AG09319 (cell line): ENCODE measurements at places on chromosomes 6 and 20.
A peak's percentile ranks its signal among the peaks of the same experiment; 100 is the strongest.

DNA sequence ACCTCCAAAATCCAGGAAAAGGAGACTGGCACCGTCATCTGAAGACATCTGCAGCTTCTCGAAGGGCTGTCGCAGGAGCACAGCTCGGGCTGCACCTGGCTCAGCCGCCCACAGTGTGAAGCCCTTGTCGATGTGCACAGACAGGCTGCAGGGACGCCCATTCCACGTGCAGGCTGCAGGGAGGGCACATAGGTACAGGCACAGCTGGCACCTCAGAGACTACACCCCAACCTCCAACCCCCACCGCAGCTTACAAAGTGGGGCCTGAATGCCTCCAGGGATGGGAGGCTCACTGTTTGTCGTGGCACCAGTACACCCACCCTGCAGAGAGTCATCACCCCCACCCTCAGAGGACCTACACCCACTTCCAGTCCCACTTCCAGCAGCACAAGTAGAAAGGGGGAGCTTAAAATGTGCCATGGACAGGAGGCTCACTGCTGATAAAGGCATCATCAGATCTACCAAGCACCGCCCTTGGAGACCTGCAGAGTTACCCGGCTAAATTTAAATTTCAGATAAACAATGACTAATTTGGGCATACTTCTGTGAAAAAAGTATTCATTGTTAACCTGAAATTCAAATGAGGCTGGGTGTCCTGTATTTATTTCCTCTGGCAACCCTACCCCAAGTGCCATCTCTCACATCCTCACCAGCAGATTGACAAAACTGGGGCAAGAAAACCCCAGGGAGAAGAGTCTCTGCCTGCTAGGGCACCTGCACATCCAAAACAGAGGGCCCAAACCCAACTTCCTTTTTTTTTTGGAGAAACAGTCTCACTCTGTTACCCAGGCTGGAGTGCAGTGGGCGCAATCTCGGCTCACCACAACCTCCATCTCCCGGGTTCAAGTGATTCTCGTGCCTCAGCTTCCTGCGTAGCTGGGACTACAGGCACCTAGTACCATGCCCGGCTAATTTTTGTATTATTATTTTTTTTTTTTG lies 7.7 kb upstream of the CDK5RAP1 start:
- no peak for DNase-seq

DNA sequence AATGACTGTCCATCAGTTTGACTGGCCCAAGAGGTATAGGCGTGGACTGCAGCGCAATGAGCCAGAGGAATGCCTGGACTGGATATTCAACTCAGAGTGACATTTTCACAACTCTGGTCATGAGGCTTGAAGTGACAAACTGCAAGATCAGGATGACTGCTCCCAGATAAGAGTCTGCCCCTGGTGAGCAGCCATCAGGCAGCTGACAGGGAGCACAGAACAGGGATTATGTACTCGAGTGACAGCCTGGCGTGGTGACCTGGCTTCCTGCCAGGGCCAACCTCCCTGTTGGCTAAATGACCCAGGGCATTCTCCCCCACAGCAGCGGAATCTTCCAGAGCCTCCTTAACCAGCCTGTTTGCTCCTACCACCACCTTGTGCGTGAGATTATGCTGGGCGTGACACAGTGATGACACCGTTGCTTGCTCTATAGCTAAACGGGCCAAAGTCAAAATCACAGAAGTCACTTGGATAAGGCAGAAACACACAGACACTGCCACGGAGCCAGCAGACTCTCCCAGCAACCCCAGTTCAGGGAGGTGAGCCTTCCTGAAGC lies 209.1 kb upstream of the JARID2 start:
- DNase-seq: no peak

DNA sequence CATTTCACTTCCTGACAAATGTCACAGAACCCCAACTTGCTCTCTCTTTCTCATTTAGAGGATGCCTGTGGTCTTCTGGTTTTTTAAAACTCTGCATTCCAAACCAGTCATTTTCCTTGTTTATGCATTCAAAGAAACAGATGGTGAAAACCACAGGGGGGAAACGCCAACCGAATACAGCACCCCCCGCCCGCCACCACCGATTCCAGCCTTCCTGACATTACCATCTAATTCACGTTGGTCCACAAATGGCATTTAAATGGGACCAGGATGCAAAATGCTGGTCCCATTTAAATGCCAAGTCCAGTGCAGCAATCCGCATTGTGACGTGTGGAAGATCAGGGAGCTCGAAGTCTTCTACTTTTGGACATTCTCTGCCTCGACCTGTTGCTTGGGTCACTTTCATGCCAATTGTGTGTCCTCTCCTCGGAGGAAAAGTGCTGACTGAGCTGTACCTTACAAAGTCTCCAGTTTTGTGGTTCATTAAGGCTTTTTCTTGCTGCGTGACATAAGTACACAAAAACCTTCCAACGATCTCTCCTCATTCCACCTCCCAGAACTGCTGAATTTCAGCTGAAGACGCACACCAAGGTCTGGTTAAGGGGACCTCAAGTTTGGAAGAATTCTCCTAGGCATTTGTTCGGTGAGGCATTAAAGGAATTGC lies 35.8 kb downstream of the NEDD9 start:
- DNase-seq: peak; percentile 58

DNA sequence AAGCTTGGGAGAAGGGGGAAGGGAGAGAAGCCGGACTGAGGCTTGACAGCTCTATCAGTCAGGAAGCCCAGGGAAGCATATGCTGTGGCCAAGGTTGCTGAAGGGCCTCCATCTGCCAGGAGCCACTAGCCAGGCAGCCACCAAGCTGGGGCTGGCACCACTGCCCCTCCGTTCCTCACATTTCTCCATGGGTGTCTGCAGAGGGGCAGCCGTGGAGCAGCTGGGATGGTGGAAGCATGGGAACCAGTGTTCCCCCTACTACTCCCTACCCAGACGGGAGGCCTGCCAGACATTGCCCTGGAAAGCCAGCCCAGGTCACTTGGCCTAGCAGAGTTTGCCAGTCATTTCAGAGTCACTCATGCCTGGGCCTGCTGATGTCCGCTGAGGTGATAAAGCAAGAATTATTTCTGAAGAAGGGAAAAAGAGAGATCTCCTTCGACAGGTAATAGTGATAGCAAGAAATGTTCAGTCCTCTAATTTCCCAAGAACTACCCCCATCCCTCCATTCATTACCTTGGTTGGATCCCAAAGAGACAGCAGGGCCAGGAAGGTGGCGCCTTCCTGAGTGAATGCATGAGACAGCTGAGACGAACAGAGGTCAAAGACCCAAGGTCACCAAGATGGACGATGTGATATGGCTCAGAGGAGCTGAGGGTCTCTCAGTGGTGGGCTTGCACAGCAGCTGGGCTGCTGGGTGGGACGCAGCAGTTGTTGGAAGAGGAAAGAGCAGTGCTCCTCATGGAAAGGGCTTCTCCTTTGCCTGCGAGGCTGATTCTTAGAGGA lies 21.9 kb downstream of the SNPH start:
- DNase-seq: no peak

DNA sequence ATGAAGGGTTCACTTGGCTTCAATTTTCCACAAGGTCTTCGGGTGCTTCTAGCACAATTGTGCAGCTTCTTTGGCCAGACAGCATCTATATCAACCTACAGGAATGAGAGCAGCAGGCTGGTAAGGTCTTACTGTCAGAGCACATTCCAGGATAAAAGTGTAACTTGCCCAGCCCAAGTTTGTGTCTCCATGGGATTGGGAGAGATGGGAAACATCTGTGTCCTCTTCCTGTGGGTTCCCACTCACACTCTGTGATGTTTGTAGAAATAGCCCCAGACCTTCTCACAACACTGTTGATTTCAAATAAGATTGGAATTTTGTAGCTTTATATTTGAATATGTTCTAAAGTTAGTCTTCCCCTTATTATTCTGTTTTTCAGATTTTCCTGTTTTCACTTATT lies 83.4 kb upstream of the RGS17 start:
- no peak for DNase-seq

DNA sequence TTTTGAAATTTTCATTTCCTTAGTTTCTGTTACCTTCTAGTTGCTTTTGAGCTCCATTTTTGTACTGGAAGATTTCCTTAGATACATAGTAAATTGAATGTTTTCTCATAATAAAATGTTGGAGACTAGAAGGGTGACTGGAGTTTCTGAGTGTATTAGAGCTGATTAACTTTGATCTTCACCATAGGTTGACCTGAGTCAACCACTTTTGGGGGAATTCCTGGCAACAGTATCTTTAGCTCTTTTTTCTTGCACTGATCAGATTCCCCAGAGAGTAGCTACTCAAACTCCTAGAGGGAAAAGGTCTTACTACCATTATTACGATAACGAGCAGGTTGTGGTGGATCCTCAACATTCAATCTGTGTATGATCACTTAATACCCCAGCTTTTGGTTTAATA lies 72.7 kb downstream of the KHDC1L start:
- no peak for DNase-seq

DNA sequence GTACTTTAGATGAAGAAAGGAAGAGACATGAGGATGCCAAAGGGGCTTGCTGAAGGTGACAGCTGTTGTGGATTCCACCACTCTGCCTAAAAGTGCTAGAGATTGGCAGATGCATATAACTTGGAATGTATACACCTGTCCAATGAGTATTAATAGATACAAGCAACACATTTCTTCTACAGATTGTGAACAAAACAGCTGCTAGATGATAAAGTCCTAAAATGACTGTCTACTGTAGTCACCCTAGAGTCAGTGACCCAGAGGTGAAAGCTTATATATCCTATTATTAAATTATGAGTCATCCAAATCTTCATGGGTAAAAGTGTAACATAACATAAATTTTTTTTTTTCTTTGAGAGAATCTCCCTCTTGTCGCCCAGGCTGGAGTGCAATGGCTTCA lies 5.2 kb downstream of the RNF217 start:
- DNase-seq: no peak

- no peak for DNase-seq
Observed at GRCh38 chr20:32968478-32969241, 35.6 kb downstream of the SUN5 start.

GRCh38 chr6:75280131-75280855 lies 4.3 kb downstream of the TMEM30A start:
- no peak for DNase-seq

- DNase-seq: no peak
Observed at GRCh38 chr6:18262702-18263417, 1.5 kb downstream of the DEK start.

- DNase-seq: no peak
Observed at GRCh38 chr6:116461932-116462885, 1.0 kb downstream of the CALHM6 start.

- DNase-seq: no peak
Observed at GRCh38 chr20:46251211-46251673, 57.1 kb downstream of the CDH22 start.

DNA sequence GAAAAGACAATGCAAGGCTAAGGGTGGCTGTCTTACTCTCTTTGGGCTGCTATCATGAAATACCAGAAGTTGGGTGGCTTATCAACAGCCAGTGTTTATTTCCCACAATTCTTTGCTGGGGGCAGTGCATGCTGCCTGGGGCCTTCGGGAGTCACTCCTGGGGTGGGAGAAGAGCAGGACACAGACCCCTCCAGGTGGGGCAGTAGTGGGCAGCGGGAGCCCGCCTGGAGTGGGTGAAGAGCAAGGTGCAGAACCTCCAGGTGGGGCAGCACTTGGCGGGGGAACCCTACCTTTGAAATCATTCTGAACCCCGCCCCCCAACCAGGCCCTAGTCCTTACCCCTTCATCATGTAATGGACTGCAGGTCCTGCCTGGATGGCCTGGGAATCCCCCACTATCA lies 69.6 kb upstream of the THBS2 start:
- DNase-seq: no peak

DNA sequence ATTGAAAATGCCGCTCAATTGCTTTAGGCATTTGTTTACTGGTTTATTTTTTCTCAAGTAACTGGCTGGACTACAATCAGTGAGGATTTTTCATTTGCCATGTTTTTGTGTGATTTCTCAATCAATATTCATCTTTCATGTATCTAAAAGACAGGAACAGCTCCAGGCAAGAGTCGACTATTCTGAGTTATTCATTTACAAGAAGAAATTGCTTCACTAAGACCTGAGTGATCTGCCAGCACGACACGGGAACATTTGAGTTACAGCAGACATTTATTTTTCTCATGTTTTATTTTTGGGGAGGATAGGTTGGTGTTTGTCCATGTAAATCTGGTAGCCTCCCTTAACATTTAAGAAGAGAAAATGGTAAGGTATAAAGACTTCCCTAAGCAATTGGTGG lies 124.1 kb downstream of the CBLN4 start:
- DNase-seq: no peak

- no peak for DNase-seq
Observed at GRCh38 chr6:4272996-4273395, 137.6 kb upstream of the ECI2 start.

DNA sequence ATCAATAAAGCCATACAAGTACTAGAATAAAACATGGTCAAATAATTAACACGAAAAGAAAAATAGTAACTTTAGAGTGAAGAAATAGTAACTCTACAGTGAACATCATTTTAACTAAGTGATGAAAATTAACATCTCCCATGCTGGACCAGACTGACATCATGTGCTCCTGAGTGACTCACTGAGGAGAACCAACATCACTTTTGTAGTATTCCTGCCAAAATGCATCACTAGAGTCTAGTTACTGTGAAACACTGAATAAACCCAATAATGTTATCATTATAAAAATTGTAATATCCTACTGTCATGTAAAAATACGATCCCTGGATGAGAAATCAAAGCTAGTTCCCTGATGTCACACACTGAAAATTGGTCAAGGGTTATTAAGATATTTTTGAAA lies 361.3 kb downstream of the CD109 start:
- DNase-seq: no peak

DNA sequence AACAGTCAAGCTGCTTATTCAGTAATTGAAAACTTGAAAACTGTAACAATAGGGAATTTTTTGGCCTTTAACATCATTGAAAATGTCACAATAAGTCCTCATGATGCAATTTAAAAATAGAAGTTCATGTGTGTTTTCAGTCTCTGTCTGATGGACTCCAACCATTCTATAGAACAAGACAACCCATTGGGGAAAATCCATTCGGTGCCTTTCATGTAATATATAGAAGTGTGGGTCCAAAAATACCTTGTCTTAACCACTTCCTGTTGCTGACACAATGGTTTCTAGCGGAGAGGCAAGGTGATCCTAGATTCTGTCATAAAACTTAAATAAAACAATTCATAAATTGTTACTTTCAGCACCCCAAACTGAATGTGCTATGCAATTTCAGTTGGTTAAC lies 1131.3 kb upstream of the MAP3K7 start:
- DNase-seq: no peak

- DNase-seq: no peak
Observed at GRCh38 chr6:82553863-82554531, 190.4 kb downstream of the TPBG start.

DNA sequence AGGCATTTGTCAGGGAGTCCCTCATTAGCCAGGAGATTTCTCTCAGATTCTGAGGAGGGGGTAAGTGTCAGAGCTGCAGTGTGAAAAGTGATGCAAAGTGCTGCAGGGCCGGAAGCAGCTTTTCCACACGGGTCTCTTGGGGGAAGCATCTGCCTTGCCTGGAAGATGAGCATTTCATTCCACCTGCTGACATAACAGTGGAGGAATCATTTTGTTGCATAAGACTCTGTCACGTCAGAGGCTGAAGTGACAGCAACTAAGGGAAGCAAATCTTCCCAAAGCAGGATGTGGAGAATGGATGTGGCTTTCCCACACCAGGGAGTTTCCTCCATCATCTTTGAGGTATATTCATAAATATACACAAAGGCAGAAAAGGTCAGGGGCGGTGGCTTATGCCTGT lies 22.8 kb downstream of the DCBLD1 start:
- DNase-seq: no peak
